Germinal center (tissue), 1 donor: ENCODE measurements at places on chromosomes 7 and 10.

DNA sequence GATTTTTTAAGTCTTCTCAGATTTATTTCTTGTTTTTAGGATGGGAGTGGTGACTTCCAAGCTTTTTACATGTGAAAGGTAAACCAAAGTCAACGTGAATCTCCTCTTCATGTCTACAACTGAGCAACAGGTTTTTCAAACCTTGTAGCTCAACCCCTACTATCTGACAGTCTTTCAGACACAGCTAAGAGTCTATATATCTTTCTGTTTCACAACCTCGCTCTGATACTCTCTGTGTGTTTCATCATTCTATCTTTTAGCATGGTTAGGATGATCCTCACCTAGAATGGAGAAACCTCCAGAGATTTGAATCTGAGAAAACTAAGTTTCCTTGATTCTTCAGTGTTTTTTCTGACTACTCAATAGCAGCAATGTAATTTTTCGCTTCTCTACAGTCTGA, 96.1 kb downstream of the EPDR1 start:
- no peak for DNase-seq

- no peak for DNase-seq
Measured at GRCh38 chr10:14742382-14742781, 32.3 kb downstream of the FAM107B start.

DNA sequence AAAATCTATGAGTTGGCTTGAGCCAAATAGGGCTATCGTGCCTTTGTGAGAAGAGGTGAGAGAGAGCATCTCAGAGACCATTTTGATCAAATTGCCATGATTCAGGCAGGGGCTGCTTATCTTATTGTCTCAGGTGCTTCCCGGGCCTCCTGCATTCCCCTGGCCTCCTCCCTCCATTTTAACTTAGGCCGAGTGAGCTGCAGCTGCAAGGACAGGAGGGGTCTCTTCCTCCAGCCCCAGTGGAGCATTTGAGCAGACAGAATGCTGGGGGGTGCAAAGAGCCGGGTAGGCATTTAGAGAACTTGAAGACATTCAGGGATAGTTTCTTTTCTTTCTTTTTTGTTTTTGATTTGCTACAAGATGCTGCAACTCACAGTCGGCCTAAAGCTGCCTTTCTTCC, 59.0 kb downstream of the BUB3 start:
- DNase-seq, result no peak

DNA sequence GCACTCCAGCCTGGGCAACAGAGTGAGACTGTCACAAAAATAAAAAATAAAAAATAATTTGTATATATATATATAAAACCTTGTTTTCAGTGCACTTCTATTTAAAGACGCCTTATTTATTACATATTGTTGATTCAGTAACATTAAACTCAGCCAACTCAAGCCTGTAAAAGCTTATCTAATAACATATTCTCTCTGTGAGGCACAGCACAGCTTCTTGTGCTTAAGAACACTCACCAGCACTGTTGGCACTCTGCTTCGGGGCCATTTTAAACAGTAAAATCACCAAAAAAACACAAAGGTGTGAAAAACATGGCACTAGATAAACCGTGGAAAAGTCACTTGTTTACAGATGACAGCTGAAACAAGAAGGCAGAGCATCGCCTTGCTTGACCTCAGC, 89.0 kb upstream of the C10orf90 start:
- no peak for DNase-seq

DNA sequence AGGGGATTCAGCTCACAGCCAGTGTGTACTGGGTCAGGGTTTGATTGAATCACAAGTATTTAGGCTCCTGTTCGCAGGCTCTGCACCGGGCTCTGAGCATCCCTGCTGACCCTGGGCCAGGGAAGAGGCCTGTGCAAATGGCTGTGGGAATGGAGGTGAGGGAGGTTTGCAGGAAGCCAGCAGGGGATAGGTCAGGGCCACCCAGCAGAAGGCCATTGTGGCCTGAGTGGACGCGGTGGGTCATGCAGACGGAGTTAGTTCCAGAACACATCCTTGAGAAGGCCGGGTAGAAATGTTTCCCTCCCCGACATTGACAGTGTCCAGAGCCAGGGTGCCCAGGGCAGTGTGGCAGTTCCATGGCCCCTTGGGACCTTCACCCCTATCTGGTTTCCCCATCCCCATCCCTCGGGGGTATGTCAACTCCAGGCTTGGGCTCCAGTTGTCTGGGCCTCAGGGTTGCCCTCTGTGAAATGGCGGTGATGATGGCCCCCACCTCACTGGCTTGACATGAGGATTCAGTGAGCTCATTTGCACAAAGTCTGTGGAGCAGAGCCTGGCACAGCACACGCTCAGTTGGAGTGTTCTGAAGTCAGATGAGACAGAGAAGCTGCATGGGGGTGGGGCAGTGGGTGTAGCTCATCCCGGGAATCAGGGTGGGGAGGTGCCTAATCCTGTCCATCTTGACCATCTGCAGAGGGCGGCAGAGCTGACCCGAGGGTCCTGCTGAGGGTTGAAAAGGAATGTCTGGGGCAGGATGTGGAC, 107.6 kb downstream of the ADCY1 start:
- DNase-seq, result no peak

DNA sequence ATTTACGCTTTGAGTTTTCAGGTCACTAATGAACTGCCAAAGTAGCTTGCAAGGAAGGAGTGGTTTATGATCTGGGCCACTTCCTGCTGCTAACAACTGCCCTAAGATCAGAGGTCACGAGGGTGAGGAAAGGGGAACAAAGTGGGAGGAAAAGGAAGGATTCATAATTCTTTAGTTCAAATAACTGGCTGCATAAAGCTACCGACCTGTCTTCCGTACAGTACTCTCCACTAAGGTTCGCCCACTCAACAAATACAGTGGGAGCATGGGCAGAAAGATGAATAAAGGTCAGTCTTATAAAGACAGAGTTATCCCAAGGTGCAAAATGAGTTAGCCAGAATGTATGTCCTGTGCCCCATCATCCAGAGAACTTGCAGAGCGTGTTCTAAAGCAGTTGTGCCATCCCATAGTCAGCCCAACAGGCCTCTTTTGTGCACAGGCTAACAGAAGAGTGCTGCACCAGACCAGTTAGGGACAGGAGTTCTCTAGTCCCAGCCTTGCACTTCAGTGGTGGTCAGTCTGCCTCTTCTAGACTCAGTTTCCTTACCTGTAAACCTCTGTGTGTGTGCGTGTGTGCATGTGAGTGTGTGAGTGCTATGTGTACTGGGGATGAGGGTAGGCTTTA, 65.9 kb downstream of the CREB3L2 start:
- DNase-seq, result no peak

DNA sequence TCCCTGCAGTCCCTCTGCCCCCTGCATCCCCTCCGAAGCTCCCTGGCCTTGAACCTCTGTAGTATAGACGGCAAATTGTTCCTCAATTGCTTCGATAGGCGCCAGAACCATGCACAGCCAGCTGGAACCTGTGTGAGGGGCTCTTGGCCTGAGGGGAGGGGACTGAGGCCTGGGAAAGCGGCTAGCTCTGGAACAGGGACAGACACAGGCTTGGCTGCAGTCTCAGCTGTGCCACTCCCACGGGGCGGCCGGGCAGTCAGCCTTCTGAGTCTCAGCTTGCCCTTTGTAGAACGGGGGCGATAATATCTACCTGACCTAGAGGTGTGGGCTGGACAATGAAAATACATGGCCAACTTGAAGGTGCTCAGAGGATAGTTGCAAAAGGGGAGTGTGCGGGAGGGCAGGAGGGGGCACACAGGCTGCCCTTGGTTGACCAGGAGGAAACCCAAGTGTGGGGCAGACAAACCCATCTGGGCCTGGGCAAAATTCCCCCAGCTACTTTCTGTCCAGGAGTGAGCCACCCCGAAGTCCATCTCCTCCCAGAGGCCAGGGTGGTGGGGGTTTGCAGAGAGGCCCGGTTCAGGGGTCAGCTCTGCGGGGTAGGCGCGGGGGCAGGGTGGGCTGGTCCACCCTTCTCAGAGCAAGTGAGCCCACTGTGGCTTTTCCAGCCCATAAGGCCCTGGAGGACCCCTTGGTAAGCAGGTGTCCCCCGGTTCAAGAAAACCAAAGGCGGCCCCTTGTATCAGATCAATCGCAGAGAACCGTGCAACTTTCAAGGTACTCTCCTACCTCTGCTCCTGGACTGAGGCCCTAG, 4.6 kb downstream of the CRYGN start:
- DNase-seq, result no peak

GRCh38 chr7:48522692-48523091, 351.4 kb downstream of the ABCA13 start:
- DNase-seq, result no peak

DNA sequence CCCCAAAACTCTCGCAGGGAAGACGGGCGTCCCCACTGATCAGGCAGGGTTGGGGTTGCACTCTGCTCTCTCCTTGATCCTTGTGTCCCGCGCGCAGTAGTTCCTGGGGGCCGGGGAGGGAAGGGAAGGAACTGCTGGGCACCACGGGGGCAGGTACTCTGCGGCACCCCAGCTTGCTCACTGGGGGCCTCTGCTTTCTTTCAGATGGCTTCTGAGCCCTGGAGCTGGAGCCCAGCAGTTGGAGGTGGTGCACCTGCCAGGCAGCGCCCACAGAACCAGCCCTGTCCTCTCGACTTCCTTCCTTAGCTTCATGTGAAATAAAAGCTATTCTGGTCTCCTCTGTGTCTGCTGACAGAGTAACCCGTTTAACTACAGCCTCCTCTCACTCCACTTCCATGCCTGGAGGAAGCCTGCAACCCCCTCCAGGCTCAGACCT, 12.2 kb downstream of the PLAC9 start:
- peak; percentile 19 for DNase-seq

GRCh38 chr10:36066102-36066501, 424.0 kb upstream of the FZD8 start:
- no peak for DNase-seq

- no peak for DNase-seq
Measured at GRCh38 chr7:105760551-105761447, 115.6 kb downstream of the ATXN7L1 start.

DNA sequence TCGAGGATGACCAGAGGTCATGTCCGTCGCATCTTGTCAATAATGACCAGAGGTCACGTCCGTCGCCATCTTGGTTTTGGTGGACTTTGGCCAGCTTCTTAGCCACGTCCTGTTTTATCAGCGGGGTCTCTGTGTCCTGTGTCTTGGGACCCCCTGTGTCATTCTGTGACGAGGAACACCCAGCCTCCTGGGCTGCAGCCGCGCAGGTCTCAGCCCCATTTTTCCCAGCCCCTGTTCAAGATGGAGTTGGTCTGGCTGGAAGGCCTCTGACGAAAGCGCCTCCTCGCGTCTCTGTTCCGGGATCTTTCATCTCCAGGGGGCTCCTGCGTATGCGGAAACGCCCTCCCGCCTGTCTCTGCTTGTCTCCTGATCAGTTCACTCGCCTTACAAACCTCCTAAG, 134.2 kb downstream of the ELFN1 start:
- DNase-seq, result no peak

DNA sequence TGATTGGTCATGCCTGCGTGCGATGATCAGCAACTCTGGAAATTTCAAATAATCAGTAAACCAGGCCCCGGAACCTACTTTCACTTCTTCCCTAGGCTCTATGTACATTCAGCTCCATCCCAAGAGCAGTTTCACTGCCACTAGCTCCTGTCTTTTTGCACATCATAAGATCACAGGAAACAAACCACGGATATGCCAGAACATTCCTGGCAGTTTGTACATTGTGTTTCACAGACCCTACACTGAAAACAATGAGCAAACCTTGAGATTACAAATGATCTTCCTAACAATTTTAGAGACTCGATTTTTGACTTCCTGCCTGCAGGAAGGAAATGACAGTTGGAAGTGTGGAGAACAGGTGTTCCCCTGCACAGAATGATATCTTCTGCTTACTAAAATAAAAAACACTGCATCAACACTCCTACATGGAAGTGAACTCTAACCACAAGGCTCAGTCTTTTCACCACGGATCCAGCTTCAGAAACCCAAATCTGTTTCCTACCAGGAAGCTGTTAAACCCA, 7.6 kb upstream of the TMEM236 start:
- no peak for DNase-seq

DNA sequence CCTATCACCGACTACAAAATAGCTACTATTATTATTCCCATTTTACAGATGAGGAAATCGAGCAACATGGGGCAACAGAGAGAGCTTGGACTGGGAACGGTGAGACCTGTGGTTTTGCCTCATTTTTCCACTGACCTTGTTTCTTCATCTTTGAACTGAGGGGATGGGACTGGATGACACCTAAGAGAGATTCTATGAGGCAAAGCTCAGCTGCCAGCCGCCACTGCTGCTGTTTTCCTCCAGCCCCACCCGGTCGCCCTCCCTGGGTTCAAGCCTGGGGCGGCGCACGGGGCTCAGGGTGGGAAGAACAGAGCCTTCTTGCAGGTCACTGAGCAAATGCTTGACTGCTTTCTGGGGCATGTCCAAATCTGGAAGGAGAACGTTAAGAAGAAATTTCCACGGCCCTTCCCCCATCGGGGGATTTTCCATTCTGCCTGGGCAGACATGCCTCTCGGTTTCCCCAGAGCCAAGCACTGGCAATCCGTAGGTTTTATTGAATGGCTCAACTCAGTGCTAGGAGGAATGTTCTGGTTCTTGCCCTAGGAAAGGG, 12.3 kb downstream of the DDIT4 start:
- no peak for DNase-seq

DNA sequence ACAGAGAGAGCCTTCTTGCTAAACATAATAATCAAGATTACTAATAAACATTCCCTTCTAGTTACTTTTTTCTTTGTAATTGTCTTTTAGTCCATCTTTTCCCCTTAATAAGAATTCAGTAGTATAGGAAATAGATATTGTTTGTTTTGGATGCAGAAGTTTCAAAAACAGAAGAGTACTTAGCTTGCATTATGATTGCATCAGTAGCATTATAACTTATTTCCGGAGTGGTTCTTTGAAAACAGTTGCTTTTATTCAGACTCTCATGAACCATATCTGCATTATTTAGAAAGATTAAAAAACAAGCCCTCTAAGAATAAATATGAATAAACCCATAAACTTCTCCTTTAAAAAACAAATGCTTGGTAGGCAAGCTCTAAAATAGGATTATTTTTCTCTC, 34.0 kb upstream of the DKK1 start:
- DNase-seq, result no peak

- DNase-seq, result peak; percentile 22
Measured at GRCh38 chr7:24755541-24756407, 1.5 kb downstream of the GSDME start.

- DNase-seq, result no peak
Measured at GRCh38 chr10:85316276-85316675, 987.9 kb downstream of the CCSER2 start.

- no peak for DNase-seq
Measured at GRCh38 chr10:990808-991207, 2.6 kb downstream of the GTPBP4 start.

DNA sequence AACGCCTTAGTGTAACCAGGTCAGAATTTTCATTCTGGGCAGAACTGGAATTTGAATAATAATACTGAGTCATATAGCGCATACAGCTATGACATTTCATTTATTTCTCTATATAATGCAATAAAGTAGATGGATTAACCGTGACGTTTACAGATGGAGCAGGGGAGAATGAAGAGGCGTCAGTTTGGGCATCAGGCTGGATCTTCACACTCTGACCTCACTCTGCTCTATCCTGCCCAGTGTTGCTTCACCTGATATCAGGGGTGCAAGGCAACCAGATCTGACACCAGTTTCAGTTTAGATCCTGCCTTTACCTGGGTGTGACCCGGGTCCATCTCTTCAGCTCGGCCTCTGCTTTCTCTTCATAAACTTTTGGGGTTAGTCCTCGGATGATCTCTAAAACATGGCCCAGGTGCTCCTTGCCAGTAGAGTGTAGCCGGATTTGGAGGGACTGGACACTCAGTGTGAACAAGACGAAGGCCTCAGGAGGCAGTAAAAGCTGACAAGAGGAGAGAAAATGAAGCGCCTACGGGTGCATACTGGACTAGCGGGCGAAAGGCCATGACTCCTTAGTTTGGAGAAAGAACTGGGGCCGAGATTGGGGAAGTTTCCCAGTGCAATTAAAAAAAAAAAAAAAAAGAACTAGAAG, 1.4 kb upstream of the ZYX start:
- no peak for DNase-seq
